ENCODE measurements at places on chromosomes 4 and X.

DNA sequence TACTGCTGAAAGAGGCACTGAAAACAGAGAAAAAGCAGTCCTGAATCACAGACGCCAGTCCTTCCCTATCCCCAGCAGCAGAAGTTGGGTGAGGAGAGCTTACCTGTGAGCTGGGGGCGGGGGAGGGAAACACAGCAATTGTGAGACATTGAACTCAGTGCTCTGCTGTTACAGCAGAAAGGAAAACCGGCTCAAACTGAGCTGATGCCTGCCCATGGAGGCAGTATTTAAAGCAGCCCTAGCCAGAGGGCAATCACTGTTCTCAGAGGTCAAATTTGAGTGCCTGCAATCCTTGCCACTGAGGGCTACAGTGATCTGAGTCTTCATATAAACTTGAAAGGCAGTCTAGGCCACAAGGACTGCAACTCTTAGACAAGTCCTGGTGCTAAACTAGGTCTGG is 220.7 kb downstream of the GRXCR1 start:
- DNase-seq = no peak

DNA sequence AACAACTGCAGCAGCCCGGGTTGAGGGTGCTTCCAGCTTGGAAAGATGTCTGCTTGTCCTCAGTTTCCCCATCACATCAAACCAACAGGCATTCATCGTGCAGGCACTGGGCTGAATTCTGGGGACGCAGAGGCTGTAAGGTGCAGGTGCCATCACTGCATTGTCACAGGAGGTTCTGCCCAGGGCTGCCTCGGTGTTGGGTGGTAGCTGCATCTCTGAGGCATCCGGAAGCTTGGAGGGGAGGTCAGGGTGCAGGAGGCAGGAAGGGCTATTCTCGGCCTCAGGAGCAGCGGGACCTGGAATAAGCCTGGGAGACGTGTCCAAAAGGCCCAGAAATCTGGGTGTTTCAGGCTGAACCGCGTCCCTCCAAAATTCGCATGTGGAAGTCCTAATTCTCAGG is 134.6 kb downstream of the HMX1 start:
- DNase-seq = no peak

GRCh38 chrX:15790769-15791290 is 546 bp downstream of the ZRSR2 start:
- DNase-seq = peak; percentile 0

DNA sequence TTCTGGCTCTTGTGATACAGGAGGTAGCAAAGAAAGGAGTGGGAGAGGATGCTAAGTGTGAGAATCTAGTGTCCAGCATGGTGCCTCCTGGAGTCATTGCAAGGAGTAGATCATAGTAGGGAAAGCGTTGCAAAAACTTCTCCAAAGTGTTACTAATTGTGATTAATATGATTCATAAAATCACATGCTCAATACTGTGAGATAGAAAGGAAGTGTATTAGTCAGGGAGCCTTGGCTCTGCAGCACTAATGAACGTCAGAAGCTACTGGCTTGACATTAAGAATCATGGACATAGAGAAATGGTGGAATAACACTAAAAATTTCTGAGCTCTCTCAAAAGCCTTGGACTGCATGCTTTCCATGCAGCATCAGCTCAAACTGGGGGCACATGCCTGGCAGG is 299.1 kb downstream of the EVC2 start:
- no peak for DNase-seq

GRCh38 chrX:93660575-93660974 is 12.8 kb downstream of the NAP1L3 start:
- DNase-seq = no peak

DNA sequence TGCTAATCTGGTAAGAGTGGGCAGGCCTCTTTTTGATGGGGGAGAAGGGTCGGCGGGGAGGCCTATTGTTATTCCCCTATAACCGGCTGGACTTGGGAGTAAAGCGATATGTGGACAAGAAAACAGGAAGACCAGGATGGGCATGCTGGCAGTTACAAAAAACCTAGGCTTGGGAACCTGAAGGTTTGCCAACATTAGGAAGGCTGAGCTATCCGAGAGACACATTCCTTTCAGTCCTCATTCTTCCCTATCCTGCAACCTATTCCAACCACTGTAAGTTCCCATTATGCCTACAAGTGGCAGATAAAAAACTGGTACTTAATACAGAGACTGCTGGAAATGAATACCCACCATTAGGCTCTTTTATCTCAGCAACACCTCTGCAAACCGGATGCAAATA is 32.4 kb upstream of the CT47C1 start:
- DNase-seq = no peak

DNA sequence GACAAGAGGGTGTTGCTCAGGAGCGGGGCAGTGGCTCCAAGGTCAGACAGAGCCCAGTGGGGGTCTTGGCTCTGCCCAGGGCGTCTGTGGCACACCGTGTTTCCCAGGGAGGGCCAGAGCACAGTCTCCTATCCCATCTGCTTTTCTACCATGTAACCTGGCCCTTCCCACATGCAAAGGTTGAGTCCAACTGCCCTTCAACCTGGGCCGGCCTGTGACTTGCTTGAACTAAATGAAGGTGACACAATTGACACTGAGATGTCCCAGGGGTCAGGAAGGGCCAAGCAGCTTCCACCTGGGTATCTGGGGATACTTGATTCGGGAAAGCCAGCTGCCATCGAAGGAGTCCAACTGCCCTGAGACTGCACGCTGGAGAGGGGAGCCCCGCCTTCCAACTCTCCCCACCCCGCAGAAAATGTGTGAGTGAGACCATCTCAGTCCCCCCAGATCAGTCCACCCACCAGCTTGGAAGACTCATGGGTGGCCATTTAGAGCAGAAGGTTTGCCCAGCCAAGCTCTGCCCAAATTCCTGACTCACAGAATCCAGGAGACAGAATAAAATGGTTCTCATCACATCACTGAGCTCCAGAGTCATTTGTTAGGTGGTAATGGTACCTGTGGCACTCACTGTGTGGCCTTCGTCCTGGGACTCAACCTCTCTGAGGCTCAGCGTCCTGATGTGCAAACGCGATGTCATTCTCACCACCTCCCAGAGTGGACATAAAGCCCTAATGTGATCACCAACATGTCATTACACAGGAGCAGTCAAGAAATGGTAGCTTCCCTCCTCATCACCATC is 18.1 kb downstream of the PPP2R2C start:
- DNase-seq = no peak

- no peak for DNase-seq
These were observed 17.0 kb upstream of the ADGRA3 start for GRCh38 chr4:22532896-22533295.

- DNase-seq = no peak
These were observed 1300.9 kb upstream of the DIAPH2 start for GRCh38 chrX:95383778-95384177.

DNA sequence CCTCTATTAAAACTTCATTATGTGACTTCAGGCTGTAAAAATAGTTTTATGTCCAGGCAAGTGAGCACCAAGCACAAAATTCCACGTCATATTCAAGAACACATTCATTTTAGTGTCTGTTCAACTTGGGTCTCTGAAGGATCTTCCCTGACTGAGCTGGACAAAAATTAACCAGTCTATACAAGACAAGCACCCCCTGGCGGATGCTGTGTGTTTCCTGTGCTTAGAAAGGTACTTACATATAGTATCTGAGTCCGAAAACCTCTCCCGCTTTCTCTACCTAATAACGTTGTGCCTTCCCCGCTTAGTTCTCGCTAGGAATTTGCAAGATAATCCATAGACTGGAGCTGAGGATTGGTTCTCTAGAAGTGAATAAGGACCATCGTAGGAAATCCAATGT is 2214.5 kb upstream of the TENM3 start:
- peak; percentile 37 for DNase-seq

DNA sequence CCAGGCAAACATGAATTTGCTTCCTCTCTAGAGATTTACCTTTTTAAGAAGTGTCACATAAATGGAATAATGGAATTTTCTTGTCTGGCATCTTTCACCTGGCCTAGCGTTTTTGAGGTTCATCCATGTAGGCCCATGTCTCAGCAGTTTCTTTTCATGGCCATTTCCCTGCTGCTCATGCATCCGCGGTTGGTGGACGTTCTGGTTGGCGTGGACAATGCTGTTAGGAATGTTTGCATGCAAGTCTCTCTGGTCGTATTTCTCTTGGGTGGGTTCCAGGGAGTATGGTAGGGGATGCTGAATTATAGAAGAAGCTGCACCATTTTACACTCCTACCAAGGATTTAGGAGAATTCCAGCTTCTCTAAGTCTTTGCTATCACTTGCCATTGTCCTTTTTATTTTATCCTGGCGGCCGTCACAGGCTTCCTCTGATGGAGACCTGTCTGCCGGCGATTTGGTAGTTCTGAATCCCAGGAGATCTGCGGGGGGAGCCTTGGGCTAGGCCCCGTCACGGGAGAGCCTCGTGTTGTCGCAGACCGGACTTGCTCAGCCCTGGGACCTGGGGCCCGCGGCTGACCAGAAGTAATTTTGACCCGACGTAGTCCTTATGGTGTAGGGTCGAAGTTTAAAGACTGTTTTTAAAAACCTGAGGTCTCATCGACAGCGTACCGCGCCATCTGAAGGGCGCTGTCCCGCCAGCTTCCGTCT is 56.9 kb upstream of the TADA2B start:
- DNase-seq = peak; percentile 70

- no peak for DNase-seq
These were observed 54.4 kb downstream of the HMX1 start for GRCh38 chr4:8817096-8817812.

DNA sequence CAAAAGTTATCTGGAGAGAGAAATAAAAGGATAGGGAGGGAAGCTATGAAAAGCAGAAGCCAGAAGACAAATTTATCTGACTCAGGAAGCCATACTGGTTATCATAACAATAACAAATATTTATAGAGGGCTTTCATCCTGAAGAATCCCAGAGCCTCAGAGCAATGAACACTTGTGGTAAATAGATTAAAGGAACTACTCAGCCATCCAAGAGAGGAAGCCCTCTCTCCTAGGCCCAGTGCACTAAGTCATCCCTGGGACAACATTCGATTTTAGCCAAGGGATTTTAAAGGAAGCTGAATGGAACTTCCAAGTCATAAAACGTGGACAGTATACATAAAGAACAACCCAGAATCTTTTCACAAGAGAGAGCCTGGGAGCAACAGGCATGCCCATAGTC is 76.9 kb downstream of the COL4A6 start:
- DNase-seq = no peak

GRCh38 chrX:30570505-30570904 is 7.1 kb downstream of the TASL start:
- peak; percentile 5 for DNase-seq

- no peak for DNase-seq
These were observed 1076.9 kb upstream of the GRID2 start for GRCh38 chr4:91226867-91227266.

- DNase-seq = no peak
These were observed 259.3 kb upstream of the GATB start for GRCh38 chr4:152020073-152020472.

- DNase-seq = peak; percentile 65
These were observed at the start of gene GASK1B for GRCh38 chr4:158172261-158173258. TSS of gene GASK1B (minus strand) at chr4:158173025. CDS start at chr4:158171375, 1,650 bp downstream.

DNA sequence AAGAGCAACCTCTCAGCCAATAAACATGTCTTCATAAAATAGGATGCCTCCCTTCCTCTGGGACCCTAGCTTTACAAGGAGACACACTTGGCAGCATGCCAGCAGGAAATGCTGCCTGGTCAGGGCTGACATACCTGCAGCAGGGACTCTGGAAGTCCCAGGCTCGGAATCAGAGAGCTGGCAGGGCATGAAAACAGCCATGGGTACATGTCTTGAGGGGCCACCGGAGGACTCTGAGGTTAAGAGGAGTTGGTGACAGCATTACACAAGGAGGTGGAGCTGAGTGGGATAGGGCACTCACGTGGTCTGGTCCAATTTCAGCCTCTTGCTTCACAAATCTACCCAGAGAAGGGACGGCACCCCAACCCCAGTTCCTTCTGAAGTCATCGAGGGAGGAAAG is 15.7 kb downstream of the MSX1 start:
- no peak for DNase-seq

GRCh38 chr4:158622251-158622650 is 49.4 kb downstream of the C4orf46 start:
- DNase-seq = no peak

All from fibroblast of skin of right quadriceps (primary cell).